ENCODE measurements at places on chromosomes 1 and 21.

- no peak for DNase-seq
Measured at GRCh38 chr1:8222789-8223188, 95.1 kb upstream of the SLC45A1 start.

DNA sequence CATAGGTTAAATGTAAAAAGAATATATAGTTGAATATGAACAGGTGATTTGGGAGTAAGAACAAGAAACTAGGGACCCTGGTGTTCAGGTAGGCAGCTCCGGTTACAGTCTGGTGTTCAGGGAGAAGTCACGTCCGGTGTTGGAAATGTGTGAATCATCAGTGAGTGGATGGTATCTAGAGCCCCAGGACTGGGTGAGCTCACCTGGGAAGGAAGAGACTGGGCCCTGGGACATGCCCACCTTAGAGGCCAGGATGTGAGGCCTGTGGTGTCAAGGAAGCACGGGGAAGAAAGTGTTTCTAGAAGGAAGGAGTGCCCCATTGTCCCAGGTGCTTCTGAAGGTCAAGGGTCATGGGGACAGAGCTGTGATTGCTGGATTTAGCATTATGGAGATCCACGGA is 1.5 kb upstream of the GJB3 start:
- DNase-seq = peak; percentile 27

GRCh38 chr1:53869454-53870117 is 20.0 kb downstream of the YIPF1 start:
- no peak for DNase-seq

DNA sequence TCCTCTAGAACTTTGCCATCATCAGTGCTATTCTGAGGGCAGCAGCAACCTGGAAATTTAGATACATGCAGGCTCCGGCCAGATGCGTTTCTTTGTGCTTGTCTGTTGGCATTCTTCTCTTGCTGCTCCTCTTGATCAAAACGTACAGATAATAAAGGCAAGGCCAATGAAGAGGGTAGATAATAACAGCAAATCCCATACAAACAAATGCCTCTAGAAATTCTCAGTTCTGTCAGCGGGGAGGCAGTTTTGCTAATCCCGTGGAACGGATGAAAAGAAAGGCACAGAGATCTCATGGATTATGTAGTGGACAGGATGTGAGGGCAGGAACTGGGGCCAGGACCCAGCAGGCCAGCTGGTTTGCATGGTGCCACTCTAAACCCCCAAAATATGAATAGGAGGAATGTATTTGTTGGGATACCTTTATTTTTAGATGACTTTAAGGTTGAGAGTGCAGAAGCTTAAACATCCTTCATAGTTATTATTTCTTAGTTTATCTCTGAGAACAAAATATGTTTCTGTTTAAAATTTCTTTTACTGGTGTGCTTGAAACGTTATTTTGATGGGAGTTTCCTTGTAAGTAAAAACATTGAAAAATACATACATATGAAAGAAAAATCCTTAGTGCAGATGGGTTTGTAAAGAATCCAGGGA is 1.5 kb downstream of the ITSN1 start:
- no peak for DNase-seq

DNA sequence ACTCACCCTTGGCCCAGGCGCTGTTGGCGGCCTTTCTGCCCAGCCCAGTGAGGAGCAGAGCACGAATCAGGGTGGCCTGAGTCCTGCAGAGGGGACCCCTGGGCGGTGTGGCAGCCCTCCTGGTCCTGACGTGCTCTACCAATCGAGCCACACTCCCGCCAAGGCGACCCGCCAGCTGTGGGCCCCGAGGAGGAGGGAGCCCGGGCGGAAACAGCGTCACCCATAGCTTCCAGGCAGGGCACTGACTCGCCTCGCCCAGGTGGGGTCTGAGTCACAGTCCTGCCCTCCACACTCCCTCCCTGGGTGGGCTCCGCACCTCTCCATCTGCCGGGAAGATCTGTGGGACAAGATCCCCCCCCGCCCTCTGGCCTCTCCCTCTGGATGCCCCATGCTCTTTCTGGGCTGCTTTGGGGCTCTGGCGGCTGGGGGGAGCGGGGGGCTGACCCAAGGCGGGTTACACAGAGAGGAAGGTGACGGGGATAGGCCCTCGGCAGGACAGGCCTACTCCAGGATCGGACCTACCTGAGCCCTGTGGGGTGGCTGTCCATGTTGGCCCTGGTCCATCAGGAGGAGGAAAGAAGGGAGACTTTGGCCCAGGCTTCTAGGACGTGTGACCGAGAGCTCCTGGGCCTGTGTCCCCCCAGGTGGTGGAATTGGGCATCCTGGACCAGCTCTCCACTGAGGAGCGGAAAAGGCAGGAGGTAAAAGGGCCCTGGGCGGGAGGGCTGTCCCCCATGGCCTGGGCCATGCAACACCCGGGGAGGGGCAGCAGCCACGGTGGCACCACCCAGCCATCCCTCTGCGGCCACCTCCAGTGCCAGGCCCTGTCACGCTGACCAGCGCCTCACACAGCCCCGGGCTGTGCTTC is 14.0 kb downstream of the ARHGEF16 start:
- no peak for DNase-seq

- no peak for DNase-seq
Measured at GRCh38 chr1:112960384-112960783, 4.4 kb upstream of the SLC16A1 start.

DNA sequence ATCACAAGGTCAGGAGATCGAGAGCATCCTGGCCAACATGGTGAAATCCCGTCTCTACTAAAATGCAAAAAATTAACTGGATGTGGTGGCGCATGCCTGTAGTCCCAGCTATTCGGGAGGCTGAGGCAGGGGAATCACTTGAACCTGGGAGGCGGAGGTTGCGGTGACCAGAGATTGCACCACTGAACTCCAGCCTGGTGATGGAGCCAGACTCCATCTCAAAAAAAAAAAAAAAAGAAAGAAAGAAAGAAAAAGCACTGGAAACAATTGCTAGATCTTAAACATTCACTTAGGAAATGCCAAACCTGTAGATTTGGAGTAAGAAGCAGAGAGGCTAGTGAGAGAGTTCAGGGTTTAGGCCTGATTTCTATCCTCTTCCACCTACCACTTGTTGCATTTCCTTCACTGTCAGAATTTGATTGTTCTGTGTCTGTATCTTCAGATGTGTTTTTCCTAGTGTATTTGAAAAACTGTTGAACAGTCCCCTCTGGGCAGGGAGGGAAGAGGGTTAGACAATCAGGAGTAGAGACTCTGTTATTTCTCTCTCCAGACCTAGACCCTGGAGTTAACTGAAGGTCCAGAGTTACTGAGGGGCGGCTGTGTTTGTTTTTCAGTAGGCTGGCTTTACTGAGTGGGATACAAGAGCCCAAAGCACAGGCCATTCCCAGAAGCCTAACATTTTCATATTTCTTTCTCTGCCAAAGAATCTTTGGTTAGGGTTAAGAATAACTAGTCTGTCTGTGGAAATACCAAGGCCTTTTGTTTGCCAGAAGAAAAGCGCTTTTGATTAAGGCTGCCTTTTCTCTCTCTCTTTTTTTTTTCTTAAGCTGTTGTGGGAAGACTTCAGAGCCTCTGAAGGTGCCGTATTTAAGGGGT is 31.1 kb upstream of the MACF1 start:
- no peak for DNase-seq

Data from cardiac septum (tissue), 1 donor.